ENCODE measurements at places on chromosomes 3 and 15.

GRCh38 chr3:3260870-3261269 is 81.4 kb upstream of the CRBN start:
- DNase-seq, result no peak

DNA sequence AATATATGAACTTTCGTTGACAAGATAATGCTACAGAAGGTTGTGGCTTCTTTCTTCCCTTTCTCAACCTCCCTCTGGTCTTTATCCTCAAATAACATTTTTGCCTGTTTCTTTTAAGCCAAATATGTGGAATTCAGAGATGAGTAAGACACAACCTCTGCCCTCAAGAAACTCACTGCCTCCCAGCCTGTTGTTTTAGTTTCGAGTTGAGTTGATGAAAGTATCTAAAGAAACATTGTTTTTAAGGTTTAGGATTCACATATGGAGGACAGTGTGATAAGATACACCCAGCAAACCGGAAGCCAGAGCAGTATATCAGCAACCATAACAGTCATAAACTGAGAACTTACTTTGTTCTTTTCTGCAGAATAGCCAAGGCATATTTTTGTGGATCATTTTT is 218.6 kb downstream of the THSD4 start:
- DNase-seq, result no peak

GRCh38 chr3:21722768-21723167 is 28.2 kb downstream of the ZNF385D start:
- no peak for DNase-seq

DNA sequence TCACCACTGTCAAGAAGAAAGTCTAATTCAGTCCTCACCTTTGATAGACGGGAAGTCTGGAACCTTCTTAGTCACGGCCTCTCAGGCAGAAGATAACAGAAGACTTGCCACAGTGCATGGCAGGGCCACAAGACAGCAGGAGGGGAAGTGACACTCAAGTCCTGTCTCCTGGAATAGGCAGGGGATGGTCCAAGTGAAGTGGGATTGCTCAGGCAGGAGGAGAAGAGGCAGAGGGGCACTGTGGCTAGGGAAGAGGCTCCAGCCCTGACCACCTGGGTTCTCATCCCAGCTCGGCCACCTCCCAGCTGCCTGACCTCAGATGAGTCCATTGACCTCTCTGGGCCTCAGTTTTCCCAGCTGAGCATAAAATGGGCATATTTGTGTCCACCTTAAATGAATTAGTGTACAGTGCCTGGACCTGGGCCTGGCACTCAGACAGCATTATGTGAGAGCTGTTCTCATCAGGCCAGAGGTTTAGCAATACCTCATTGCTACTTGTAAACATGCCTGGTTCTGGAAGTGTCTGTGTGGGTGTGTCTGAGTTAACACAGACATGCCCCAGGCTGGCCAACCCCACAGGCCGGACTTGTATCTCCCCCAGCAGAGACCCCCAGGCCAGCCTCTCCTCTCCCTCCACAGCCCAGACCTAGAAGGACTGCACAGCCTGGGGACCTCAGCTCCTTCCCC is 11.5 kb upstream of the PCSK6 start:
- DNase-seq, result no peak

GRCh38 chr15:91780387-91780786 is 73.1 kb upstream of the SLCO3A1 start:
- no peak for DNase-seq

- DNase-seq, result no peak
These were observed 49.4 kb downstream of the KLF15 start for GRCh38 chr3:126307591-126308393.

GRCh38 chr3:11641683-11642430 is 1.9 kb downstream of the VGLL4 start:
- no peak for DNase-seq
